ENCODE measurements at places on chromosomes 12 and 14.

- no peak for DNase-seq
Measured at GRCh38 chr14:103480595-103480994, 42.0 kb downstream of the CKB start.

GRCh38 chr14:94868772-94869072, 98.8 kb upstream of the GSC start:
- DNase-seq = no peak

- DNase-seq = no peak
Measured at GRCh38 chr12:67280572-67280971, 11.4 kb downstream of the CAND1 start.

- DNase-seq = no peak
Measured at GRCh38 chr14:105146181-105146975, 22.2 kb downstream of the JAG2 start.

DNA sequence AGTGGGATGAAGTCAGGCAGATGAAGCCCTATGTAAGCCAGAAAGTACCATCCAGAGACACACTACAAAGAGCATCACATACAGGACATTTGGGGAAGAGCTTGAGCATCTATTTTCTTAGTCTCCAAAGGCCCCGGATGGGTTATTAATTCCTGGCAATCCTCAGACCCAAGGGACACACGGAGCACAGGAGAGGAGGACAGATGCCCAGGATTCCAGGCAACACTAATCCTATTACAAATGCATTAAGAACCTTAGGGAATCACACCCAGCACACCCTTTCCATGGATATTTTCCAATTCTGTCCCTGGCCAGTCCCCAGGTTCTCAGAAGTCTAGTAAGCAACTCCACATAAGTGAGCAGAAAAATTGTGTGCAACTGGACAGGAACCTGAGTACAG, 65.9 kb downstream of the CMKLR1 start:
- DNase-seq = no peak

- no peak for DNase-seq
Measured at GRCh38 chr12:107642240-107642639, 43.4 kb upstream of the PWP1 start.

DNA sequence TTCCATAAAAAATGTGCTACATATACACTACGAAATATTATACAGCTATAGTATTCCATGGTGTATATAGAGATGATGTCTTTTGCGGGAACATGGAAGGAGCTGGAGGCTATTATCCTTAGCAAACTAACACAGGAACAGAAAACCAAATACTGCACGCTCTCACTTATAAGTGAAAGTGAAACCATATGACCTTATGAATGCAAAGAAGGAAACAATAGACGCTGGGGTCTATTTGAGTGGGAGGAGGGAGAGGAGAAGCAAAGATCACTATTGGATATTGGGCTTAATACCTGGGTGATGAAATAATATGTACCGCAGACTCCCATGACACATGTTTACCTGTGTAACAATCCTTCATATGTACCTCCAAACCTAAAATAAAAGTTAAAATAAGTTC, 142.8 kb downstream of the LRFN5 start:
- DNase-seq = no peak

DNA sequence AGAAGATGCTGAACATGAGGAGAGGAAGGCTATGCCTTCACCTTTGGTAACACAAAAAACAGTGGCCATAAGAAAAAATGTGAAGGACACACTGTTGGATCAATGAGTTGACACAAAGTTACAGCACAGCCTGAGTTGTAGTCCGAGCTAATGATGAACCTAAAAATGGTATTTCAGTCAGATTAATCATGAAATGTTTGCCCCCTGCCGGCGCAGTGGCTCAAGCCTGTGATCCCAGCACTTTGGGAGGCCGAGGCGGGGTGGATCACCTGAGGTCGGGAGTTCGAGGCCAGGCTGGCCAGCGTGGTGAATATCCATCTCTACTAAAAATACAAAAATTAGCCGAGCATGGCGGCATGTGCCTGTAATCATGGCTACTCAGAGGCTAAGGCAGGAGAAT, 1.3 kb upstream of the CAPRIN2 start:
- no peak for DNase-seq

DNA sequence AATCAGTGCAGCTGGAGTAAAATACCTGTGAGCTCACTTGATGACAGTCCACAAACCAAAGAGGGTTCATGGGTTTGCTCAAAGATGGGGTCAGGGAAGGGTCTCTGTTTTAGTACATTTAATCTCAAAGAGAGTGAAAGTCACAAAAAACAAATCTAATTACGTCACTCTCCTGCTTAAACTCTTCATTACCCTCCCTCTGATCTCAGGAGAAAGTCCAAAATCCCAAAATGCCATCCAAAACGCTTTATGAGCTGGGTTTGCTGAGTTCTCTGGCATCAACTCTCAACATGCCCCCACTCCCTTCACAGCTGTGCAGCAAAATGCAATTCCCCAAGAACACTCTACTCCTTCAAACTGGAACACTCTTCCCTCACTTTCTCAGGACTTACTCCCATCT, 40.4 kb upstream of the LGR5 start:
- DNase-seq = no peak

DNA sequence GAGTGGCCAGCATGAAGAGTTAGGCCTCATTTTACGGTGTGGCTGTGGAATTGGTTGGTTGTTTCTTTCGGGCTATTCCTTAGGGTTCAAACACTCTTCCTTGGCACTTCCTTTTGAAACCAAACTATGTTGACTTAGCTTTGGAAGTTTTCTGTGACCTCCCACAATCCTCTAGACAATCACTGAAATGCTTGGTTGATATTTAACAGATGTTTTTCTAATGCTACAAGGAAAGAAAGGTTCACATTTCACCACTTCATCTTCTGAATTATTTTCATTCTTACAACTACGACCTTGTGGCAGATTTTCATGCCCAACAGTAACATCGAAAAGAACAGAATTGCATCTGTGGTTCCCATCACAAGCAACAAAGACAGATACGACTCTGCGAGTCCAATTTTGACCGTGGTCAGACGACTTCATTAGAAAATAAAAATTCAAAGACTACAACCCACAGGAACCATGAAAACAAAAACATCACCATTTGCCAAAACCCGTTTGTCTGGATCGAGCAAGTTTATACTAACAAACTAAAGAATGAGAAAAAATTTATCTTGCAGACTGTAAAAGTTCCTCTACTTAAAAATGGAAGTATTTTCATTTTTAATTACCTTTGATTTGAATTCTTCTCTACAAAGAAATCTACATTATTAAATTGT, 16.9 kb downstream of the PRKAB1 start:
- no peak for DNase-seq

DNA sequence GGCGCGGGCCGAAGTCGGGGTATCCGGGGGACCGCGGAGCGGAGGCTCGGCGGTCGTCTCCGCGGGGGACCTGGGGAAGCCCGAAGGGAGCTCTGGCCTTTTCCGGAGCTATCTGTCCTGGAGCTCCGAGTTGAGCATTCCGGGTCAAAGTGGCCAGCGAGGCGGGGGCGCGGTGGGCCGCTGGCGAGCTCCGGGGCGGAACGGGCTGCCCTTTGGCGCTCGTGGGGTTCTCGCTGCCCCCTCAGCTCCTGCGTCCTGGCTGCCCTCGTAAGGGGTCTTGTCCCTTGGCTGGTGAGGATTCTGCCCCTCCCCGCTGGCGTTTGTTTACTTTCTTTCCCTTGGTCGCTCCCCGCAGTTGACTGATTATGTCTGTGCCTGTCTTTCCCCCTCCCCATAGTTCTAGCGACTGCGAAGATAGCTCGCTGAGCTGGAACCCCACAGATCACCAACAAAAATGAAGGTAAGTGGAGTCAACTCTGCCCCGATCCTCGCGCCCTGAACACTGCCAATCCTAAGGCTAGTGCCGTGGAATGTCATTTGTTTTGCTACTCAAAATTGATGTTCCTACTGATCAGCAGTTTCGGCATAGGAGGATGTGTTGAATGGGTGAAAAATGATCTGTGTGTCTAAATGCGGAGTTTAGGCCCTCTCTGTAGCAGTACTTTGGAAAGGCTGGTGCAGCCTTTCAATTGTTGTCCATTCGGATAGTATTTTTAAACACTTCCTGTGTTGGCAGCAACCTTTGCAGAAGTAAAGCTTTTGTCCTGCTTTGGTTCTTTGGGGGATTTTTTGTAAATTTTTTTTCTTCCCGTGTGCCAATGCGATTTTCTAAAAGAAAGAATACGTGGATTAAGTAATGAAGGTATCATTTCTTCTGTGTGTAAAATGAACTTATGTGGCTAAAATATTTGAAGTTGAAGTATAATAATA, 1.3 kb downstream of the ARID4A start:
- no peak for DNase-seq

- no peak for DNase-seq
Measured at GRCh38 chr14:49427117-49427516, 159.1 kb downstream of the RPS29 start.

- DNase-seq = no peak
Measured at GRCh38 chr12:118310320-118310719, 62.4 kb downstream of the TAOK3 start.

- no peak for DNase-seq
Measured at GRCh38 chr14:73260574-73260973, 23.3 kb downstream of the PAPLN start.

DNA sequence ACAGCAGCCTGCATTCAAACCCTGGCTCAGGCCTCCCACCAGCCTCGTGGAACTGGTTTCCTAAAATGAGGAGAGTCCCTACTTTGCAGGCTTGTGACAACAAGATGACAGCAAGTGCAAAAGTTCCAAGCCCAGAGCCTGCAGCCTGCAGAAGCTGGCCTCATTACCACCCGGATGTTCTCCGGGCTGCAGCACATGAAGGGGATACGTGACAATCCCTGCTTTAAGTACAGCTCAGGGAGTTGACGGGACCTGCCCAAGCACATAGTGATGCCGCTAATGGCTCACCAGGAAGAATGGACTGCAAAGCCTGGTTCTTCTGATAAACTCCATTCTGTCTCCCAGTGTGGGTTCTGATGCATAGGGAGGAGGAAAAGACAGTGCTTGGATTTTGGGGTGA, 15.0 kb downstream of the SSH1 start:
- no peak for DNase-seq

GRCh38 chr12:128763395-128763794, 60.4 kb downstream of the SLC15A4 start:
- DNase-seq = no peak

DNA sequence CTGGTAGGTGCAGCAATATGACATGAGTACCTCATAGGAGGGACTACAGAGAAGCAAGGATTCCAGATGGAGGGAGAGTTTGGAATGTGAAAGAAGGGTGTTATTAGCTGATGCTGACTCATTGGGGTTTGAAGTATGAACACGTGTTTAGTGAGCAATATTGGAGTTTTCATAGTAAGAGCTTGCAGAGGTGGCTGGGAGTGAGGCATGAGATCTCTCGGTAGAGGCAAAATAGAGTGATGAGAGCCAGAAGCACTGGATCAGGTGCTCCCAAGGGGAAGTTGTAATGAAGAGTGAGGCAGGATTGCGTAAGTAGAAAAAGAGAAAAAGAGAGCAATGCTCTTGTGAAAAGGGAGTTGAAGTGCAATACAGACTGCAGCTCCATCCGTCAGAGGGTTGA, 42.1 kb downstream of the MGST1 start:
- no peak for DNase-seq

DNA sequence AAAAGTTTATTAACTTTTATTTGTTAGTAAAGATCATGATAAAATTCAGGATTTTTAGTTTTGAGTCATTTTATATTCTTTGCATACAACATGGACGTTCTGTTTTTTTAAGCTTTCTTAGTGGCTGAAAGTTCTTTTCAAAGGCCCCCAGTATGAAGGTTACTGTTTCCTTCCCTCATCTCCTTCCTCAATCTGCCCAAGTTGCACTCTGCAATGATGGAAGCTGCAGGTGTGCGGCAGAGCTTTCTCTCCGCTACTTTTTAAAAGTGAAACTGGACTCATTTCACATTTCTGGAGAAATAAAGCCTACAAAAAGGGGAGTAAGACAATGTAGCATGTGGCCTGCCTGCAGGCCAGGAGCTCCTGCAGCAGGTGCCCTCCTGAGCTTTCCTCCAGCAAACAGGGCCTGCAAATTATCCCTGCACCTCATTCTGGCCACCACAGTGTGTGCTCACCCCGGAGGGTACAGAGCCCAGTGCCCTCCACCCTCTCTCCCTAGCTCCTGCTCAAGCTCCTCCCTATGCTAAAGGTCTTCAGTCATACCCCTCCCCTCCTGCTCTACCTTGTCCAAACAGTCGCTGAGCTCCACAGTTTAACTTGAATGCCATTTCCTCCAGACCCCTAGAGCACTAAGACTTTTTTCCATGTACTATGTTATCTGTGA, 78.9 kb downstream of the SETD3 start:
- DNase-seq = no peak

DNA sequence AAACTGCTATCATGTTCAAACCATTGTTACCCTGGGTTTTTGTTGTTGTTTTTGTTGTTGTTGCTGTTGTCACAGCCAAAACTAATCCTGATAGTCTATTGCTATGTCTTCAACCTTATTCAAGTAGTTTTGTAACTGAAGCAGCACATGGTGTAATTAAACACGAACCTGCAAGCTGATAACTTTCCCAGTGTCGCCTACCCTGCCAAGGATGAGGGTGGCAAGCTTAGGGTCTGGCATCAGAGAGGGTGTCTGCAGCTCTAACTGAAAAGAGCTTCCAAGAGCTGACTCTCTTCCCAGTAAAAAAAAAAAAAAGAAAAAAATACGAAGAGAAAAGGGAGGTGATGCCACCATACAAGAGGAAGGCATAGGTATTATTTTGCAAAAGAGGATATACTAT, 86.3 kb upstream of the BCL2L14 start:
- DNase-seq = no peak

DNA sequence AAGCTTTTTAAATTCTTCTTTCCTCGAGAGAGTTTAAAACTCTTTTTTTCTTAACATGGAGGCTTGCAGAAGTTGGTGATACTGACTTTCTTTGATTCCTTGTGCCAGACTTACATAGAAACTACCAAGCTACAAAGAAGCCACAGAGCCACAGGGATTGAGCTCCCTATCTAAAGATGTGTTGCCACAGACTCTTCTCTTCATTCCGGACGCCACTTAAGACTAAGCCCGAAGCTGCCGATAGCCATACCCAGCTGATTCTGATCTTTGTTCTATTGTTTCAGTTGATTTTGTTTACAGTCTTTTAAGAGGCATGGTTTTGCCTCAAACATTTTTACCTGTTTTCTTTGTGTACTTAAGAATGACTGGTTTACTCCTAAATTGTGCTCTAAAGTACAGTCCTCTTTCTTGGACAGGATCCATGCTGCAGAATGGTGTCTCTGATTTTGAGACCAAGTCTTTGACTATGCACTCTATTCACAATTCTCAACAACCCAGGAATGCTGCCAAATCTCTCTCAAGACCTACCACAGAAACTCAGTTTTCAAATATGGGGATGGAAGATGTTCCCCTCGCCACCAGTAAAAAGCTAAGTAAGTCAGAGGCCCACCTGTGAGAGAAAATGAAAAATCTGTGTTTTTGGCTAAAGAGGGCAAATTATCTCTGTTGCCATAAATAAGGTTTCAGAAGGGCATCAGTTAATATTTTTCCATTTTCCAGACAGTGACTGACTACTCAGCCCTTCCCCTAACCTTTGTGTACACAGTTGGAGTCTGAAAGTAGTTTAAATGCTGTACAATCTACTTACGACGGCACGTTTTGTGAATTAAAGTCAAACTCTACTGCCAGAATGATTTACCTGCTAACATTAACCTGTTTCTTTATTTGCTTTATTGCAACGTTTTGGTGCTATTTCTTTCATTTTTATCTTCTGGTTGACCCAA, 42.1 kb upstream of the KCNH3 start:
- no peak for DNase-seq
